KG1 (cell line): ENCODE measurements at places on chromosomes 4 and X.

GRCh38 chr4:8773124-8773931 lies 98.3 kb downstream of the HMX1 start:
- DNase-seq = no peak

DNA sequence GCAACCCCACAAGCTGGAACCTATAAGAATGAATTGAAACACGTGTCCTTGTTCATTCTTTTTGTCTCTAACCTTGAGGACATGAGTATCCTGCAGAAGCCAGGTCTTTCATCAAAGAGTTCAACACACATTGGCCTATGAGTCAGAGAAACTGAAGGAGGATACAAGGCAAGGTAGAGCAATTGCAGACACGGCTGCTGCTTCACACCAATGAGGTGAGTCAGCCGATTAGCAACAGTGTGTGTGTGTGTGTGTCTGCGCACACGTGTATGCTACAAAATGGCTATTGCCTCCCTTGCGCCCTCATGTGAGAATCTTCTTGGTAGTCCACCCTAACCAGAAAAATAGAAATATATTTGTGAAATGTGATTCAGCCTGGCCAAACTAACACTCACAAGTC lies 1477.7 kb upstream of the IGFBP7 start:
- DNase-seq = no peak

GRCh38 chrX:68503836-68504636 lies 5.2 kb downstream of the YIPF6 start:
- DNase-seq = no peak

GRCh38 chr4:81468678-81469077 lies 3.0 kb downstream of the RASGEF1B start:
- no peak for DNase-seq

GRCh38 chrX:11739776-11740175 lies 18.3 kb upstream of the MSL3 start:
- no peak for DNase-seq

DNA sequence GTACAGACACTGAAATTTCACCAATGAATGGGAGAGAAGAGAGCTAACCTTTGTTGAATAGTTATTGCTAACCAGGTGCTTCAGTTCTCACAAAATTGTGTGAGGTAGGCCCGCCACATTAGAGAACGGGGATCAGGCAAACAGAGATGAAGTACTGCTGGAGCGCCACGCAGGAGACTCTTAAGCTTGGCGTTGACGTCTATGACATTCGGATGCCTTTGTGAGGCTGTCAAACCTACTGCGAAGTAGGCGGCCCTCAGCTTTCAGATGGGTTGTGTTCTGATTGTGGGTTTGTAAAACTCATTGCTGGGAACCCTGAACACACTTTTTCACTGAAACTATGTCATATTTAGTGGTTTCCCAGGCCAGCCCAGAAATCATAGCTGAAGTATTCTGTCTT lies 173.6 kb downstream of the CBR4 start:
- no peak for DNase-seq

- no peak for DNase-seq
These were observed 7.4 kb upstream of the CAMK2D start for GRCh38 chr4:113768952-113769351.

GRCh38 chr4:71683309-71683708 lies 100.6 kb downstream of the GC start:
- DNase-seq = no peak

DNA sequence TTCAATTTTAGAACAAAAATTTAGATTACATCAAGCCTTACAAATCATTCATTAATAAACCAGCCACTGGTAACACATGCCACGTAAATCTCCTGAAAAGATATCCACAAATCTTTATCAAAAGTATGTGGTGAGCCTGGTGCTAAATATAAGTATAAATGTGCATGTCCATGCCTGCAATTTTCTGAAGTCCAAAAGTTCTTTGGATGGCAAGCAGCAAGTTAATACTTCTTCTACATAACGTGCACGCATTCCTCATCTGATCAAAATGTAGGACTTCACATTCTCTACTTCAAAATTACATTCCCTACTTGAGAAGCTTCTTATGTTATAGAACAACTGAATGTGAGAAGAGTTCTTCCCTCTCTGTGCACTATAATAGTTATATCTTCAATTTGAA lies 49.8 kb downstream of the HHIP start:
- no peak for DNase-seq

DNA sequence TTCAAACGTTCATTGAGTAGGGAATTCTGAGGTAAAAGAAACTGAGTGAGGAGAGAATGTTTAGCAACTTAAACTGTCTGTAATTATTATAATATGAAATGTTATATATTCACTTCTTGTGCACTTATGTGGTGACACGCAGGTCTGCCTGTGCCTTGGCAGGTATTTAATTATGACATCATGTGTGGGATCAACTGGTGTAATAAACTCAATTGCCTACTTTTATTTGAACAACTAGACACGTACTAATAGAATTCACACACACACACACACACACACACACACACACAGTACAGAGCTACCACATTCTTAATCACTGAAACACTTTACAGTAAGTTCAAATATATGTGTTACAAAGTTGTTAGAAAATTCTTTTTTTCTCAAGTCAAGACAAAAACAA lies 20.7 kb upstream of the SLC25A31 start:
- DNase-seq = no peak

GRCh38 chrX:40996886-40997530 lies 88.2 kb upstream of the USP9X start:
- DNase-seq = no peak

GRCh38 chr4:153722036-153722435 lies 37.8 kb downstream of the RNF175 start:
- DNase-seq = no peak

DNA sequence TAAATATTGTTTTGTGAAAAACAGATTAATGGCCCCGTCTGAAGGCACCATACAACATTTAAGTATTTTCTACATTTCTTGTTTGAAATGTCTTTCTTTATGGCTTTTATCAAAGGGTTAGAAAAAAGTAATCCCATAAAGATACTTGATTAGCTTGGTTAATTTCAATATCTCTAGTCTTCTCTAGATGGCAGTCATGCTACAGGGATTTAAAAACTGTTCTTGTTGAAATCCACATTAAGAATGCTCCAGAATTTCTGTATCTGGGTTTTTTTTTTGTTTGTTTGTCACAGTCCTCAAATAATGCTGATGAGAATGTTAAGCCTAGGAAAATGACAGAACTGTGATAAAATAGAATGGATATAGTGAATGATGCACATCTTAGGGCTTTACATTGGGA lies 109.0 kb upstream of the AADAT start:
- no peak for DNase-seq

DNA sequence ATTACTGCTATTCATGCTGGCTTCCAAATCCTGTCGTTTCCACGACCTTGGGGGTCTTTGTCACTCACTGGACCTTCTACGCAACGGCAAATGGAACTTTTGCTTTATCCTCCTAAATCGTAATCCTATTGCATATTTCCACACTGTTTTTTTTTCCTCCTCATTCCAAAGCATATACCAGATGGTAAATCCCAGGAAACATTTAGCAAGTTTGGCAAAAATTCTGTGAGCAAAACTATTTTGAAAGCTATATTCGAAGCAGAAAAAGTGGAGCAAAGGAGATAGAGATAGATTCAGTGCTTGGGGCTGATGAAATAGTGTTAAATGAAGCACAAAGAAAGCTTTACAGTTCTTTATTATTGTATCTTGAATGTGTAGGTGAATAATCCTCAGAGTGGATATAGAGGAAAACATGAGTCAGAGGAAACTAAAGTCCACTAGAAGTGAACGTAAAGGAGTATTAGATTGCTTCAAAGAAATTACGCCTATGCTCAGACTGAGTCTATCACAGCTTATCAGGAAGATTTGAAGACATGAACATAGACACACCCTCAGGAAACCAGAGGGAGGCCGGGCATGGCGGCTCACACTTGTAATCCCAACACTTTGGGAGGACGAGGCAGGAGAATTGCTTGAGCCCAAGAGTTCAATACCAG lies 50.2 kb upstream of the FAM9A start:
- DNase-seq = no peak
